ENCODE measurements at places on chromosomes 3 and 15.

- DNase-seq = no peak
These were observed 426.5 kb downstream of the IGSF11 start for GRCh38 chr3:118607915-118608820.

DNA sequence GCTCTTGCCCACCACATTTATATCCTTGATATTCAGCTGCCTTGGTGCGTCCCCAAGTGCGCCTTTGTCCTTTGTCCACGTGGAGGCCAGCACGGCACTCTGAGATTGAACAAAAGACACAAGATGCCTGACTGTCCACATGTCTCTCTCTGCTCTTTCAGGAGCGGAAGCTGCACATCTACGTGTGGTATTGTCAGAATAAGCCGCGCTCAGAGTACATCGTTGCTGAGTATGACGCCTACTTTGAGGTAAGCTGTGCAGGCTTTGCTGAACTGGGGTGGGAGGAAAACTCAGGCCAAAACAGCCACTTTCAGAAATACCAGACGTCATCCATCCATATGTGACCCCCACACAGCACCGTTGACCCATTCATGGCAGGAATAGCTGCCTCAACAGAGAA lies 72.0 kb upstream of the UMPS start:
- no peak for DNase-seq

DNA sequence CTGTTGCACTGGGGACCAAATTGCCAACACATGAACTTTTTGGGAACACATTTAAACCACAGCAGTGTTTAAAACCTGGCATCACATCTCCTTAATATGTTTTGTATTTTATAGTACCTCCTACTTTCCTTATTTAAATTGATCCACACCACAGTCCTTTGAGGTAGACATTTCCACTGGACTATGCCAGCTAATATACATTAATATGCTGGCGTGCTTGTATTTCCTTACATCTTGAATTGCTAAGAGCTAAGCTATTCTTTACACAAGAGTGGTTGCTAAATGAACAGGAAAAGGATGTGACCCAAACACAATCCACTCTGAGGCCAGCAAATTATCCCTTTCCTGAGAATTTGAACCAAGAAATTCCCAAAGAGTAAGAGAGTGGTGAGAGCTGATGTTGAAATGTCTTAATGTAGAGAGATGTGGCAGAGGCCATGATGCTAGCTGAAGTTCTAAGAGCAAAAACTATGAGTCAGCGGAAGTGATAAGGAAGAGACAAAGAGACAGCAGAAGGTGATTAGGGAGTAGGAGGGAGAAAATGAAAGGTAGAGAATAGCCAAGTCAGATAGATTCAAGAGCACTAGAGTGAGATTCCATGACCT lies 131.2 kb downstream of the CD47 start:
- DNase-seq = no peak

- DNase-seq = no peak
These were observed 204.3 kb downstream of the TBL1XR1 start for GRCh38 chr3:176992978-176993377.

GRCh38 chr3:48215466-48215865 lies 7.8 kb upstream of the CAMP start:
- DNase-seq = no peak

GRCh38 chr3:71121429-71122167 lies 461.9 kb downstream of the FOXP1 start:
- no peak for DNase-seq

DNA sequence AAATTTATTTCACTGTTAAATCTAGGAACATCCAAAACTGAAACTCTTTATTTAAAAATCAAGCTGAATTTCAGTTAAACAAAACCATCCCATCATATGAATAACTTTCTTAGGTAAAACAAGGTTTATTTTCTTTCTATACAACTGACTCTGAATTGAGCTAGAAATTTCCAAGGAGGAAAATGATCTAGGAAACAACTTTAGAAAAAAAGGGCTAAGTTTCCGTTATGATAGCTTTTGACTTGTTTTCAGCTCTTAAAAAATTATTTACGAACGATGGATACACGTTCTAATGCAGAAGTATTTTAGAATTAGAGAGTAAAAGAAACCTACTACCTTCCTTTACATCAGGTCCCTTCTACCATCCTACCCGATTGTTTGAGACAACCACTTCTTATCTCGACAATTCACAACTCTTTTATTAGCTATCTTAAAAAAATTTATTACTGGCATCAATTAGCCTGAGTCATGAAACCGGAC lies 1.8 kb upstream of the IGF1R start:
- DNase-seq = no peak

DNA sequence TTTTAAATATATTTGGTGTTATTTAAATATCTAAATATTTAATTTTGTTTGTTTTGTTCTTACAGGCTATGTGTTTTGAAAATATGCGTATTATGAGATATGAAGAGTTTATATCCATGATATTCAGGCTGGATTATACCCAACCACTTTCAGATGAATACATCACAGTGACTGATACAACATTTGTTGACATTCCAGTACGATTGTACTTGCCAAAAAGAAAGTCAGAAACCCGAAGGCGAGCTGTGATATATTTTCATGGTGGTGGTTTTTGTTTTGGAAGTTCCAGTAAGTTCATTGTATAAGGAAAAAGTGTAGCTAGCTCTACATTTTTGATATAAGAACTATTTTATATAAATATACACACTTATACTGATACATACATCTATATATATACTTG lies 6.9 kb downstream of the AADACL2 start:
- DNase-seq = no peak

Measured in putamen (tissue), 1 donor.